ENCODE measurements at places on chromosomes 2 and 18.

- no peak for DNase-seq
Observed at GRCh38 chr2:118098307-118099030, 10.2 kb downstream of the INSIG2 start.

DNA sequence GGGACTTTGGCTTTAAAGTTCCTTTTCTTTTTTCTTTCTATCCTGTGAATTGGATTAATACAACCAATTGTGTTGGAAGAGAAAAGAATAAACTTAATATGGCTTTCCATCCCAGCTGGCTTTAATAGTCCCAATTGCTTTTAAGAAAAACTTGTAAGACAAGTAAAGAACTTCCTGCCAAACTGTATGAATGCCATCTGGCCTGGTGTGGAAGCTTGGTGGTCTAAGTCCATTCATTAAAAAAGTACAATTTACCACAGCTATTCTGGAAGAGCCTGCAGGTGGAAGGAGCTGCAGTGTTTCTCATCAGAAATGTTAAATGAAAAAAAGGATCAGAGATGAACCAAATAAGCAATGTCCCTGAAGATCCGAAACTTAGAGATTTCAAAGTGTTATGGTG, 103.9 kb downstream of the KLHL14 start:
- DNase-seq = no peak

GRCh38 chr18:21386523-21387240, 144.7 kb downstream of the GREB1L start:
- DNase-seq = no peak

DNA sequence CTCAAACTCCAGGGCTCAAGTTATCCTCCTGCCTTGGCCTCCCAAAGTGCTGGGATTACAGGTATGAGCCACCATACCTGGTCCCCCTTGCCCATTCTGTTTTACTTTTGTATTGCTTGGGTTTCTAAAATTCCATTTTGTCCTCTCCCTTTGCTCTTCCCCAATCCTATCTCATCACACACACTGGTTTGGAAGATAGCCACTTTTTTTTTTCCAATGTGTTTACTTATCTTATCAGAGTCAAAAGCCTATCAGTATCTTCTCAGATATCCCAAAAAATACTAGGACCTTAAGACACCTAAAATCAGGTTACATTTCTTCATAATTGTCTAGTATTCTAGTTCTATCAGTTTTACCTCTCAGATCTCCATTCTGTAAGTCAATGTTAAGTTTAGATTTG, 56.1 kb downstream of the MSH2 start:
- no peak for DNase-seq

GRCh38 chr2:48968011-48968410, 186.3 kb downstream of the FSHR start:
- no peak for DNase-seq

DNA sequence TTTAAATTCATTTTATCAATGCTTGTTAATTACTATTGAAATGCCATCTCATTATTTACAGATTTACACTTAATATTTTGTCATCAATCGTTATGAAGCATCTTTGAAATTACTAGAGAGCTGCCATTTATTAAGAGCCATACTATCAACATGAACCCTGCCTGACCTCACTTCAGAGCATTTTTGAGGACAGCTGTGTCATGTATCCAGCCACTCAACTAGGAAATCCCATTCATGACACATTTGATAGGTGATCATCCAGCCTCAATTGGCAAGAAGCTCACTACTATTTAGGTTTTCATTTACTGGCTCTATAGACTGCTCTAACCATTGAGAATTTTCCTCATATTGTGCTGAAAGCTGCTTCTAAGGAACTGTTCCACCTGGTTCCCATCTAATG, 40.6 kb upstream of the TLK1 start:
- DNase-seq = no peak

GRCh38 chr2:99598441-99598840, 108.6 kb upstream of the REV1 start:
- DNase-seq = no peak

- no peak for DNase-seq
Observed at GRCh38 chr2:144152817-144153271, 367.1 kb downstream of the ZEB2 start.

DNA sequence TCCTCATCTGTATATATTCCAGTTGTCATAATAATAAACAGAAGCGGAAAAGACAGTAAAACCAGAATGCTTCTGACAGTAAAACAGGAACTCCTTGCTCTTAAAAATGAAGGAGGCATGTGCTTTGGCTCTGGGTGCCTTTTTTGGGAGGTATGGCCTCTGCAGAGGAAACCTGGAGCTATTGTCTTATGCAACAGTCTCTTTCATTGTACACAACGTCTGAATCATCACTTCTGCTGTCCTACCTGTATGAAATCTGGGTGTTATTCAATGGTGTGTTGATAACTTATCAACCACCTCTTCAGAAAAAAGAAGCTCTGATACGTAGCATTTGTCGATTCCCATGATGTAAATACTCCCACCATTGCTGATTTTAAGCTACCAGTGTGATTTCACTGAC, 64.8 kb downstream of the CDCA7 start:
- DNase-seq = no peak

GRCh38 chr2:132936791-132937190, 266.8 kb upstream of the LYPD1 start:
- DNase-seq = no peak
